H9 (cell line): ENCODE measurements at places on chromosomes 2 and 18. TPM values are rescaled to one million over a fixed set of nuclear protein-coding genes. Genes with fewer than 3 reads are reported as not detected.

GRCh38 chr2:157245846-157246764, 11.4 kb upstream of the GALNT5 start:
- no peak overlapping the region for H3K4me3 ChIP-seq
- no peak overlapping the region for H3K27ac ChIP-seq
- H3K27me3 ChIP-seq: no peaks in the 10 kb centered on the region
- peak; percentile 75 for DNase-seq

DNA sequence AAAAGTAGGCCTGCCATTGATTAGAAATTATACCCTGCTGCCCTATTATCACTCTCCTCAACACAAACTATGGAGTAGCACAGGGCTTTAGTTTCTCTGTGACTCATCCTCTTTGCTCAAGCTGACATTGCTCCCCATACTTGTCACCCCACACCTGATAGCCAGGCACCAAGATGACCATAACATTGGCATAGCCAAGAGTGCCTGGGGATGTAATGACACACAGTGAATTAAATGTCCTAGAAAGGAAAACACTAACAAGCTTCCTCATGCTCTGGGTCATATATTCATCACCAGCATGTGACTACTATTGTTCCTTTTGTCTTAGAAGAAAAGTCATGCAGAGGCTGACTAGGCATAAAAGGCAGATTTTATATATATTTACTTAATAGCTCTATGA, 137.8 kb upstream of the RND3 start:
- H3K36me3 ChIP-seq: peaks cover 7% of the 10 kb centered on the region
- DNase-seq: no peak
- no peaks in the 10 kb centered on the region for H3K4me1 ChIP-seq
- H3K27me3 ChIP-seq: no peaks in the 10 kb centered on the region

- peaks cover 8% of the 10 kb centered on the region; the same call in 2 of the 3 replicates for H3K36me3 ChIP-seq
- peaks cover 7% of the 10 kb centered on the region for H3K4me1 ChIP-seq
- no peak for DNase-seq
- H3K4me3 ChIP-seq: no peak overlapping the region
These were observed 20.7 kb downstream of the LIPG start for GRCh38 chr18:49582579-49582978.

DNA sequence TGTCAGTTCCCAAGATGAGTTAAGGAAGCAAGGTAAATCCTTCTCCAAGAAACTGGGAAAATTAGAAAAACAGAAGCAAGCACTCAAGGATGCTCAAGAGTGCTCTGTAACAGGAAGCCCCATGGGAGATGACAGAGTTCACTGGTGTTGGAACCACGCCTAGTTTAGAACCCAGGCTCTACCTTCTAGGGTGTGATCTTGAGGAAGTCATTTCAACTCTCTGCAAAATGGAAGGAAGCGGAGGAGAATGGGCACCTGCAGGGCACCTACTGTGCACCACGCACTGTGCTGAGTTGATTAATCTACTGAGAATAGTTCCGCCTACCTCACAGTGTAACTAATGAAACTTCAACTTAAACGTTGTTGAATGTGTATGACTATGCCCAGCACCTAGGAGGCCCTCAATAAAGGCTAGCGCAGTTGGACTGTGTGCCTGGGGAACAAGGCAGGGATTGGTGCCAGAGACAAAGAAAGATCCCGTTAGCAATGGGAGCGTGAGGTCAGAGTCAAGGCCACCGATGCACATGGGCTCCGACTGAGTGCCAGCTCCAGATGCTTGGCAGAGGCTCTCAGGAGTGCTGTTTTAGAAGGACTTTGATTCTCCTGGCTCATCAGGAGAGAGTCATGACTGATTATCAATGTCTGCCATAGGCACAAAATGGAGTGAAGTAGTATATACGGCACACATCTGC, 93.7 kb downstream of the MAPK4 start:
- H3K27me3 ChIP-seq: no peaks in the 10 kb centered on the region
- no peak overlapping the region for H3K4me3 ChIP-seq
- H3K36me3 ChIP-seq: no peaks in the 10 kb centered on the region
- no peak for DNase-seq
- no peak overlapping the region for H3K27ac ChIP-seq

GRCh38 chr2:213021971-213022899, 129.2 kb downstream of the IKZF2 start:
- H3K4me1 ChIP-seq: no peaks in the 10 kb centered on the region
- no peak for DNase-seq
- H3K36me3 ChIP-seq: no peaks in the 10 kb centered on the region
- no peaks in the 10 kb centered on the region for H3K27me3 ChIP-seq

- H3K36me3 ChIP-seq: peaks cover 8% of the 10 kb centered on the region; the same call in 1 of the 2 replicates
- no peaks in the 10 kb centered on the region for H3K27me3 ChIP-seq
- H3K4me1 ChIP-seq: no peaks in the 10 kb centered on the region
- H3K27ac ChIP-seq: no peak overlapping the region
These were observed 186.6 kb downstream of the MGAT5 start for GRCh38 chr2:134440336-134440909.

GRCh38 chr2:204871231-204871953, 326.1 kb downstream of the PARD3B start:
- no peak overlapping the region for H3K4me3 ChIP-seq
- H3K27me3 ChIP-seq: no peaks in the 10 kb centered on the region
- H3K27ac ChIP-seq: no peak overlapping the region
- no peaks in the 10 kb centered on the region for H3K4me1 ChIP-seq

DNA sequence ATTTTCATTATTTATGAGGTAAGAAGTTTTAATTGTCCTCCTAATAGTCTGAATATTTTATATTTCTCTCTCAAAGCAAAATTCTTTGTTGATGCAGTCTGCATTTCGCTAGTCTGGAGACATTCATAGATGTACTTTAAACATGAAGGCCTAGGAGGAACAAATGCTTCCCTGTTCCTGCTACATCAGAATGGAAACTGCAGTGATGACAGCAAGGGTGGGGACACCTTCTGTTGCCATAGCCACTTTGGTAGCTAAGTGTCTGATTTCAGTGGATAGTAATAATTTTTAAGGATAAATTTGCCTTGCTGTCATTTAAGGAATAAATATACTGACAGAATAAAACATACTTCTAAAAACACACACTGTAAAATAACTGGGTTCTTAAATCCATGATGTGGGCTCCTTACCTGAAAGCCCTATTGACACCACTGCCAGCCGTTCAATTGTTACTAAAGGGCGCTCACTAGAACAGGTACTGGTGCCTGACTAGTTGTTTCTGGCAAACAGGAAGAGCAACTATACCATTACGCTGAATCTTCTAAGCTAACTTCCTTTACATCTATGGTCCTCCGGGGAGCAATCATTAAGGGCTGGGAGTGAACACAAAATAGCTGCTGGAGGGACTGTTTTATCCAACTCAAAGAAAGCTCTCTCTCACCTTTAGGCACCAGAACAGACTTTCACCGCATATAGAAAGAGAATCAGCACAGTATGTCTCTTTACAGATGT, 88.2 kb downstream of the TMEM131 start:
- no peak overlapping the region for H3K27ac ChIP-seq
- no peak for DNase-seq
- no peaks in the 10 kb centered on the region; the same call in 1 of the 2 replicates for H3K27me3 ChIP-seq
- H3K4me3 ChIP-seq: no peak overlapping the region
- H3K36me3 ChIP-seq: no peaks in the 10 kb centered on the region

- H3K4me1 ChIP-seq: no peaks in the 10 kb centered on the region
- H3K4me3 ChIP-seq: no peak overlapping the region
- H3K27me3 ChIP-seq: no peaks in the 10 kb centered on the region
- DNase-seq: no peak
- no peak overlapping the region for H3K27ac ChIP-seq
These were observed 1.7 kb upstream of the QPCT start for GRCh38 chr2:37342591-37343220.

- H3K4me3 ChIP-seq: no peak overlapping the region
- no peaks in the 10 kb centered on the region for H3K36me3 ChIP-seq
- no peak overlapping the region for H3K27ac ChIP-seq
- H3K4me1 ChIP-seq: no peaks in the 10 kb centered on the region; the same call in 1 of the 2 replicates
- H3K27me3 ChIP-seq: no peaks in the 10 kb centered on the region
These were observed 108.7 kb downstream of the GFPT1 start for GRCh38 chr2:69278366-69278765.

DNA sequence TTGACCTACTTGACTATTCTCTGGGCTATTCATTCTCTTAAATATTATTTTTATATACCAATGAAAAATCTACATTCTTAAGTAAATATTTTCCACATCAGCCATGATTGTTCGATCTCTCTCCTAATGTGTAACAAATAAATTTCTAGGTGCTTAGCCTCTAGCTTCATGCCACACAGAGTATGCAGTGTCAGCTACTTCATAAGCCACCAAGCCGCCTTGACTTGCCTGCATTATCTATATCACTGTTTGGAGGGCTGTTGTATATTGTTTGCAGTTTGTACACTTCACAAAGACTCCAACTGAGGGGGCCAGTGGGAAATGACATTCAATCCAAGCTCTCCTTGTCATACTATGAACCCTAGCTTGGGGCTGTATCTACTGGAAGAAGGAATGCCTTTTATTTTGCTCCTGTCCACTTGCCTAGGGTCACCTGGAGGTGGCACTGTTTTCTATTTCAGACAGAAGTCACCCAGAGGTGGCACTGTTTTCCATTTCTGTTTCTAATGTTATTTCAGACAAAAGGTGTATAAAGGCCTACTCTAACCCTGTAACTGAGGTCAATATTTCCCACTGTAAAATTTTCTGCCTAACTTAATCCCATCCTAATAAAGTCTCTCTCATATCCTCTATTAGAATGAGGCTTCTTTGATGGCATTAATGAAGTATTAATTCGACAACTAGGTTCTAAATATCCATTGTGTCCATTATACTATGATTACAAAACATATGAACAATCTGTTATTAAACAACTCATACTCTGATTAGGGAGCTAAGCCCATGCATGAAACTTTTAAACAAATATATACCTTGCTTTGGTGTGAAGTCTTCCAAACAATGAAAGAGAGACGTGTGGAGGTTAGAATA, 36.4 kb downstream of the COL5A2 start:
- H3K27me3 ChIP-seq: no peaks in the 10 kb centered on the region
- no peak overlapping the region for H3K27ac ChIP-seq
- no peak overlapping the region for H3K4me3 ChIP-seq
- no peaks in the 10 kb centered on the region for H3K36me3 ChIP-seq

DNA sequence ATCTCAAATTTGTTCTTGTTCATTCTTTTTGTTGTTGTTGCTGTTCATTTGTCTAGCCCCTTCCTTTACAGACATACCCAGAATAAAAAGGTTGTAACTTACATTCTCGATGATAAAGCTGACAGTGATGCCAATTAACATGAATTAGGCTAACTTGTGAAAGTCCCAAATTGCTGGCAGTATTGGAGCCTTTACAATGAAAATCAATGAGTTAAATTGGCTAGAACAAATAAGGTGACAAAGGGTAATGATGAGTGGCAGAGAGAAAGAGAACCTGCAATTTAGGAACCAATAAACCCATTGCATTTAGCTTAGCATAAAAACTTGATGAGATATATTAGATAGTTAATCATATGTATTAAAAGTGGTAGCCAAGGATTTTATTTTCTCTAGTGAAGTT, 521.0 kb downstream of the ADCYAP1 start:
- no peak overlapping the region for H3K27ac ChIP-seq
- H3K27me3 ChIP-seq: no peaks in the 10 kb centered on the region
- H3K36me3 ChIP-seq: no peaks in the 10 kb centered on the region
- H3K4me3 ChIP-seq: no peak overlapping the region
- no peaks in the 10 kb centered on the region for H3K4me1 ChIP-seq

DNA sequence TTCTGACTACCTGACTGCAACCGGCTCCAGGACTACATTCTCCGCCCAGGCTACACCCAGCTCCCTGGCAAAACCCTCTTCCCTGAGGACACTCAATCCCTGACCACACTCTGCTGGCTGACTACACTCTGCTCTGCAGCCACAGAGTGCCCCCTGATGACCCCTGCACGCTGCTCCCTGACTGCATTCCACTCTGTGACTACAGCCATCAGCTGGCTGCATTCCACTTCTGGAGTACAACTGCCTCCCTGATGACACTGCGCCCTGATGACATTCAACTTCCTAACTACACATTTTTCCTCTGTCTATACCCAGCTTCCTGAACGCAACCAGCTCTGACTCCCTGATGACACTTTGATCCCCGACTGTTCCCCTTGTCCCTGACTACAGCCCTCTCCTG, 71.3 kb upstream of the NRXN1 start:
- H3K4me1 ChIP-seq: no peaks in the 10 kb centered on the region; the same call in 1 of the 2 replicates
- H3K36me3 ChIP-seq: no peaks in the 10 kb centered on the region

- peaks cover 10% of the 10 kb centered on the region; the same call in 2 of the 3 replicates for H3K36me3 ChIP-seq
- no peak overlapping the region for H3K27ac ChIP-seq
- no peaks in the 10 kb centered on the region for H3K4me1 ChIP-seq
- no peak for DNase-seq
- no peak overlapping the region for H3K4me3 ChIP-seq
These were observed 19.5 kb upstream of the LYPD6B start for GRCh38 chr2:149018981-149019380.

Gene ZNF521
- total RNA-seq: 1.5 and 3.3 TPM in 2 replicates

Gene ANKRD53
- total RNA-seq: 0.28 and 0.88 TPM in 2 replicates

Gene TDRD15
- not detected in 2 replicates for total RNA-seq

Gene EHD3
- 8.3 TPM in 2 replicates for total RNA-seq

Gene CYBRD1
- 3.6 and 5.4 TPM in 2 replicates for total RNA-seq
